ENCODE measurements at places on chromosomes 7 and 10.
A peak's percentile ranks its signal among the peaks of the same experiment; 100 is the strongest.

DNA sequence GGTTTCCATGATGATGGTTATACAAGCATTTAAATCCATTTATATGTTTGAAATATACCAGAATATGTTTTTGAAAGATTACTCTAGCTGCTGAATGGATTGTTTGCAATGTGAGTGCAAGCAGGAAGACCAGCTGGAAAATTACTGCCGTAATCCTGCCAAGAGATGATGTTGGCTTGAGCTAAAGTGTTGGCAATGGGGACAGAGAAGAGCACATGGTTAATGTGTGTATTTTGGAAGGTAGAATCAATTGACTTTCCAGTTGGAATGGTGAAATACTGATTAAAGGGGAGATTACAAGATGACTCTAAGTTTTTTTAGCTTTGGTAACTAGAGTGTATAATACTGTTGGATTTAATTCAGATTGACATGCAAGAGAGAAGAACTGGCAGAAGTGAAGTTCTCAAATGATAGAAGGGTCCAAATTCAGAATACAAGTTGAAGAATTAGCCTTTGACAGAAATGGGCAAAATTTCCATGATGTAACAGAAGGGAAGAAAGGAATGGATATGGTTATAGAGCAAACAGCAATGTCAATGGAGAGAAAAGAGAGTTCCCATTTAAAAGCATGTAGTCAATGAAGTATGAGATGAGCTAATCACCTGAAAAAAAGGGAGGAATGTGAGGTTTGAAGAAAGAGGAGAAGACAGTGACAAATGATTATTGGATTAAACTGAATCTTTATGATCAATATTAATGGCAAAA, 422.0 kb downstream of the CDC14C start:
- DNase-seq: no peak

- no peak for DNase-seq
Observed at GRCh38 chr10:117250411-117250810, 9.5 kb downstream of the SLC18A2 start.

DNA sequence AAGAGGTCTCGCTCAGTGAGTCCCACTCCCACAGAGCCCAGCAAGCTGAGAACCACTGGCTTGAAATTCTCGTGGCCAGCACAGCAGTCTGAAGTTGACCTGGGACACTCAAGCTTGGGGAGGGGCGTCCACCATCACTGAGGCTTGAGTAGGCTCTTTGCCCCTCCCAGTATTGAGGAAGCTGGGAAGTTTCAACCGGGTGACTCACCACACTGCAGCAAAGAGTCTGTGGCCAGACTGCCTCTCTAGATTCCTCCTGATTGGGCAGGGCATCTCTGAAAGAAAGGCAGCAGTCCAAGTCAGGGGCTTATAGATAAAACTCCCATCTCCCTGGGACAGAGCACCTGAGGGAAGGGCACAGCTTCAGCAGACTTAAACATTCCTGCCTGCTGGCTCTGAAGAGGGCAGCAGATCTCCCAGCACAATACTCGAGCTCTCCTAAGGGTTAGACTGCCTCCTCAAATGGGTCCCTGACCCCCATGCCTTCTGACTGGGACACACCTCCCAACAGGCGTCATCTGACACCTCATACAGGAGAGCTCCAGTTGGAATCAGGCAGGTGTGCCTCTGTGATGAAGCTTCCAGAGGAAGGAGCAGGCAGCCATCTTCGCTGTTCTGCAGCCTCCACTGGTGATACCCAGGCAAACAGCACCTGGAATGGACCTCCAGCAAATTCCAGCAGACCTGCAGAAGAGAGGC, 970.9 kb upstream of the LRRN3 start:
- no peak for DNase-seq

- DNase-seq: no peak
Observed at GRCh38 chr7:24141874-24142509, 142.0 kb upstream of the NPY start.

GRCh38 chr7:130228840-130229502, 21.3 kb downstream of the SSMEM1 start:
- DNase-seq: no peak

DNA sequence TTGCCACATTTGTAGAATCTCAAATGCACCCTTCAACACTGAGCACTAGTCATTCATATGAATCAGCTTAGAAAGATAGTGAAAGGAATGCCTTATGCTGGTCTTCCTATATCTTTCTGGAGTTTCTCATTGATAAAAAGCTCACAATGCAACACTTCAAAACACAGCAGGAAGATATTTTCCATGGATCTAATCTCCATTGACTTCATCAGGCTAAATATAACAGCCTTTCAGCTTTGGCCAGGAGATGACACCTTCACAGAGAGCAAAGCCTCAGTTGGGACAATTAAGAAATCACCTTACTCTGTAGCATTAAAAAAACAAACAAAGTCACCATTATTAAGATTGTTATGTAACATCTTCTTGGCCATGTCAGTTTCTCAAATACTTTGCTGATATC, 6.7 kb downstream of the NRP1 start:
- no peak for DNase-seq

GRCh38 chr7:139072796-139073195, 36.7 kb downstream of the ZC3HAV1 start:
- DNase-seq: no peak

DNA sequence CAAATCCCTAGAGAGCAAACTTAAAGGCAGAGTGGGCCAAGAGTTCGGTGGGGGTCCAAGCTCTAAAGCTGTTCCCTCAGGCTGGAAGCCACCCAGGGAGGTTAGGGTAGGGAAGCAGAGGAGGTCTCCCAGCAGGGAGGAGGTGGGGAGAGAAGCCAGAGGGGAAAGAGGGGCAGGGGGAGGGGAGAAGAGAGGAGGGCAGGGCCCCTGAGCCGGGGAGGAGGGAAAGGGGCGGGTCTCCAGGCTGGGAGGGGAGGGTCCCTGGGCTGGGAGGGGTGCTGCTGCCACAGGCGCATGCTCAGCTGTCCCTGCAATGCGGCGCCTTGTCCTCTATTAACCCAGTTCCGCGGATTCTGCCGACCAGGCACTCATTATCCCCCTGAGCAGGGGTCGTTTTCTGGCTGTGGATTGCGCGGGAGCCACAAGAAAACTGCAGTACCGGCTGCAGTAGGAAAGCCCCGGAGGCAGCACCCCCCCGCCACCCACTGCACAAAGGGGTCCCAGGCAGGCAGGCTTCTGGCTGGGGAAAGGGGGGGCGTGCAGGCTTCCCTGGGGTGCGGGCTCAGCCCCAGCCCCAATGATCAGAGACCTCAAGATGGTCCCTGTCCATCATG, 49.3 kb downstream of the CAMK2B start:
- DNase-seq: no peak

DNA sequence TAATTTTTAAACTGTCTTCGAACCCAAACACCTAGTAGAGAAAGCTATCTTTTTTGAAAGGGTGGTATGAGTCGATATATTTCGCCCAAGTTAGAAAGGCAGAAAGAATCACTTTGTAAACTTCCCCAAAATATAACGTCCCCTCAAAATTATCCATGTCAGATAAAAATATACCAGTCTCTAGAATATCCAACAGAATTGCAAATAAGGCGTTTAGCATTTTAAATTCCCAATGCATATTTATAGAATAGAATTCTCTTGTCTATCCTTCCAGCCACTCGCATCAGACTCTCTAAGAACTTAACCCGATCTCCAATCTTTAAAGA, 2.1 kb downstream of the CTBP2 start:
- no peak for DNase-seq

- no peak for DNase-seq
Observed at GRCh38 chr7:94289071-94289470, 105.6 kb upstream of the COL1A2 start.

DNA sequence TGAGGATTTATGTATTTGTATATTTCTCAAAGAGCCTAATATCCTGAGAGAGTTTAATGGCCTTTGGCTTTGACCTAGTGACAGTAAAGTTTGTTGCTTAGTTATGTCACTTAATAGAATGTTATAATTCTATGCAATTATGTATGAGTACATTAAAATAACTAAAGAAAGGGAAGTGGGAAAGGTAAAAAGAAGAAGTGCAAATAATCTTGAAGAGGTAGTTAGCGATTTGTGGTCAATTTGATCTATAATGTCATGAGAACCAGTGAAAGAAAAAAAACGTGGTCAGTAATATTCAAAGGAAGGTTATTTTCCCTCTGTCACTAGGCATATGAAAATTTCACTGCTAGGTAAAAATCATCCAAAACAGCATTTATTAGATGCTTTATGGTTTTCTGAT, 143.4 kb upstream of the LSM8 start:
- DNase-seq: no peak

GRCh38 chr10:93573051-93573909, 6.8 kb downstream of the FFAR4 start:
- no peak for DNase-seq

DNA sequence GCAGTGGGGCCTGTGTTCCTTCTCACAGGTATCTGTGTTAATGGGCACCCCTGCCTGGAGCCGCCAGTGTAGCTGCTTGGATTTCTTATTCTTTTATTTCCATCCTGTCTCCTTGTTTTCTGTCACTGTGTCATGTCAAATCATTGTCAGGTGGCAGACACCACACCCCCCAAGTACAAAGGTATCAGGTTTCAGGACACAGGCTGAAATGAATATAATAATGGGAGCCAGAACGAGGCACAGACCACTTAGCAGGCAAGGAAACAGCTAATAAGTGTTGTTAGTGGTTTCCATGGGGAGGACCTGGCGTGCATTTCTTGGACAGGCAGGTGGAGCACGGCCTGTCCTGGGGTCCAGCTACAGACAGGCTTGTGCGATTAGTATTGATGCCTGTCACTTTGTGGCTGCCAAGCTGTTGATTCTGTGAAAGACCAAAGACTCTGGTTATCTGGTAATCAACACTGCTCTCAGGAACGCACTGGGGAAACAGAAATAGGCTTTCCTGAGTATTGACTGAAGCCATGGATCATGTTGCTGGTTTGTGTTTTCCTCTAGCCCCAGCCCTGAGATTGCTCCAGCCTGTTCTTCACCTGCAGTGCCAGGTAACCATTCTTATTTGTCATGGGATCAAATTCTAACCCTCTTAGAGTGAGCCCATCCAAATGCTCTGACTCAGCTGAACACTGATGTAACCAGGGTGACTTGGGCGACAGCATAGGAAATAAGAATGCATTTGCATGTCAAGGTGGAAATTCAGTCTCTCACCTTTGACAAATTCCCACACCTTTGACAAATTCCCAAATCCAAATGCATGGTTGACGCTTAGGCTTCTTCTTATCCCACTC, 1002.0 kb downstream of the LRMDA start:
- DNase-seq: no peak

GRCh38 chr7:114414156-114415063, at the start of gene FOXP2:
TSS of gene FOXP2 (plus strand) at chr7:114414815. CDS start at chr7:114426512, 11,697 bp downstream.
- no peak for DNase-seq

- DNase-seq: no peak
Observed at GRCh38 chr7:136324073-136324704, 347.0 kb upstream of the MTPN start.

DNA sequence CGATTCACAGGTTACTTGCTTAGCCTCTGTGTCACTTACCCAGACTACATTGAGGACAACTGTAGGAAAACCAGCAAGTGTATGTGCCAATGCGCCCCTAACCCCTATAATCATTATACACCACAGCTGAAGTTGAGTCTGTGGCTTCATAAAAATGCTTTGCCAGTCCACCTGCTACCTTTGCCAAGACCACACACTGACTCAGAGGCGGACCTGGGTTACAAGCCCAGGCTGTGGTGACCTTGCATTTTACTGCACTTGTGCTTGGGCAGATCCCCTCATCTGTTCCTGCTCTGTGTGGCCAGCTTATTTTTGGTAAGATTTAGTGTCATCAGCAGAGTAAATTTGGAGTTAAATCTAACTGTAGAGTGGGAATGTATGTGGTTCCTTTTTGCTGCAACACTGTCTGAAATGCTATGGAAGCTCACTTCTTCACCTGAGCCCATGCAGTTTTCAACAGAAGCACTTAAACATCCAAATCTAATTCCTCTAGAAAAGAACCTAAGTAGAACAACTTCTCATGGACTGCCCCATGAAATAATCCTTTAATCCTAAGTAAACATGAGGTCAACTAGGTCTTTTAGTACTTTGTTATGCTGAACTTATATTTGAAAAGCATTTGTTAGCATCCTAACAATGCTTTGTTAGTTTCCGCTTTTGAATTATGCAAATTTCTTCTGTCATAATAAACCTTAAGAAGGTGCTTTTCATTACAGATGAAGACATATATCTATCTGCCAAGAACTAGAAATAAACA, 96.2 kb upstream of the AMPH start:
- no peak for DNase-seq

- DNase-seq: no peak
Observed at GRCh38 chr7:148172920-148173319, 417.6 kb upstream of the C7orf33 start.

- DNase-seq: no peak
Observed at GRCh38 chr10:112330162-112330561, 43.8 kb upstream of the ACSL5 start.

- peak; percentile 59 for DNase-seq
Observed at GRCh38 chr10:46282842-46283574, 3.8 kb upstream of the ANTXRL start.

DNA sequence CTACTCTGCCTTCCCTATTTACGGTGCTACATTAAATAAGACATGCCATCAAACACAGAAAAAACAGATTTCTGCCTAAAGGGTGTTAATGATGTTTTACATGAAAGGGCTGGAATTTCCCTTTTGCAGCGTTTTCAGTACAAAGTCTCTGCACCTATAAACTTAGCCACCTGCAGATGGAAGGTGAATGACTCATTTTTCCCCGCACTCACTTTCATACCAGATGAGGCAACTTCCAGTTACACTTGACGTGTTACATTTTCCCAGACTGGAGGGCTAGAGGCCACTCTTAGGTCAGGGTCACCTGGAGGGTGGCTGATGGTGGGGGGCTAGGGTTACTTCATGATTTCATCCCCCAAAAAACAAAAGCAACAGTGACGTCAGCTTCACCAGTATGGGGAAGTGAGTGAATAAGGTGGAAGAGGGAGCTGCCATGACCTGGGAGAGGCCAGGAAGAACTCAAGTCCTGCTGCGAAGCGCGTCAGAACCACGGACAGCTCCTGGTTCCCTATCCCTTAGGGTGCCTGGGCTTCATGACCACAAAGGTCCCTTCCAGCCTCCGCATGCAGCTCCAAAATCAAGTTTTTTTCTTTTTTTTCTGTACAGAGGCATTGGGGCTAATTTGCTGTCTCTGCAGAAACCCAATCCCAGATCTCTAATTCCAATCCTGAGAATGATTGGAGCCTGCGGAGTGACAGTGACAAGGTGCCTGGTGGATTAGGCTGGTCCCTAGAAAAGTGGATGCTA, 94.0 kb downstream of the ADARB2 start:
- DNase-seq: no peak

DNA sequence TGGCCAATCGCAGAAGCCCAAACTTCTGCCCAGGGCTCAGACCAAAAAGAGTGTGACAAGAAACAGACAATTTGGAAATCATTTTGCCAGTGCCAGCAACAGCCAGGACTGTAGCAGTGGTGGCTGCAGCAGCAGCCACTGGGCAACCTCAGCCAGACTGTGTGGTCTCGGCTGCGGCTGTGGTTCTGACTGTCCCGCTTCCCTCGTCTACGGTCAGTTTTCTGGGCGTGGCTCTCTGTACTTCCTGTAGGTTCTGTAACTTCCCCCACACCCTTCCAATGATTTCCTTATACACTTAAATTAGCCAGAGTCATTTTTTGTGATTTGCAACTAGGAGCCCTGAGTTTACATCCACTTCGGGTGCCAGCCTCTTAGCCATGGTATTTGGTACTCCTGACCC, 39.9 kb downstream of the CYTH3 start:
- no peak for DNase-seq

All from activated T-cell treated with anti-CD3 and anti-CD28 coated beads for 1 hour (primary cell).